ENCODE measurements at places on chromosomes 13 and 19.

DNA sequence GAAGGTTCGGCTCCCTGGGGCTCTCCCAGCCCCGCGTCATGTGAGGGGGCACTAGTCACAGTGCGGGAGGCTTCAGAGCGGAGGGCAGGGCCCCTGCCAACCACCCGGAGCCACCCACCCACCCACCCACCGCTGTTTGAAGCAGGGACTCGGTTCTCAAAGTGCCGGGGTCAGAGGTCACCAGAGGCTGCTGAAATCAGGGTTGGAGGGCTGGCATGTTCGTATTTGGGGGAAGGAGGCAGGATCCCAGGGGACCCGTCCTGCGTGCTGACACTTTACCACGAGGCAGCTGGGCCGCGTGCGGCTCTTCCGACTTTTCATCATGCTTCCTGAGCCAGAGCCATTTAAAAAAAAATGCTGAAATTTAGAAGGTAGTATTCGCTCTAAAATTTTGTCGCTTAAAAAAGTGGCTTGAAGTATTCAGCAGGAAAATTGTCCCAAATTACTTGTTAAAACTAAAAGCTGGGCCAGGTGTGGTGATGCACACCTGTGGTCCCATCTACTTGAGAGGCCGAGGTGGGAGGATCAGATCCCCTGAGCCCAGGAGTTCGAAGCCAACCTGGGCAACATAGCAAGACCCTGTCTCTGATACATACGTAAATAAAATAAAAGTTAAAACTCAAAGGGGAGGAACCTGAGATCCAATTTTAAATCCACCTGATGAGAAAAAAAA, 21.2 kb downstream of the ATP11A start:
- DNase-seq = no peak

DNA sequence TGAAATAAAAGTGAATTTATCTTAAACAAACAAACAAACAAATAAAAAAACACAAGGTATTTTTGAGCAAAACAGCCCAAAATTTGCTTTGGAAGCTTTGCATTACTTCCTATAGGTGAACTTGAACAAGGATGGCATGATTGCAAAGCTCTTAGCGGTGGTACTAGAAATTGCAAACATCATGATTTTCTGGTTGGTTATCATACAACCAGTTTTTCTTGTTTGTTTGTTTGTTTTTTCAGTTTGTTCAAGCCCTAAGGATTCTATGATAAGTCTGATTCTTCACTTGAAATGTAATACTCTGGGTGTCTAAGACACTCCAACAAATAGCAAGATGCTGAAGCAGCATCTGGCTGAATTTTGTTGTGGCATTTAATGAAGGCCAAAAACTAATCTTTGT, 15.9 kb downstream of the DCLK1 start:
- DNase-seq = no peak

DNA sequence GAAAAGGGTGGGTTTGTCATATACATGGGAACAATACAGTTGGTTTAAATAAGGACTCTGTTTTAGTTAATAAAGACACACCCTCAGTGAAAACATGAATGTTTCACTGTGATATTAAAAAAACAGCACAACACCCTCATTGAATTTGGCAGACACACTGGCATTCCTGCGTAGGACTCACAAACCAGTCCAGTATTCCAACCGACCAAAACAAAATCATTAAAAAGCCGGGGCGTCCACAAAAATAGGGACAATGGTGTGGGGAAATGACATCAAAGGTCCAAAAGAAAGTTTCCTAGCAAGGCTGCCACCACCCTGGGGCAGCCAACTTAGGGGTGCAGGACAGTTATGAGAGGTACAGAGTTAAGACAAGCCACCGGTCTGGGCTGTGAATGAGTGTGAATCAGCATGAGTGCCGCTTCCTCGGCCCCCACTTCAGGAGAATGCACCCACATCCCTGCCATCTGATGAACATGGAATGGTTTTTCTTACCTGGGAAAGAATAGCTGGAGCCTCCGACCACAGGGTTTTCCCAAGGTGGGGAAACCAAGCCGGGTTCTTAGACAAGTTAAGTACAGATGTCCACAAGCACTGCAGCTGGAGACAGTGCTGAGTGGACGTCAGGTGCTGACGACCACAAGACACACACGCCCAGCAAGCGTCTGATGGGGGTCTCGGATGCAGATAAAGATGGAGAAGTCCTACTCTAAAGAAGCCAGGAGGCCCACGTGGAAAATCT, 73.3 kb downstream of the KLF2 start:
- DNase-seq = no peak

DNA sequence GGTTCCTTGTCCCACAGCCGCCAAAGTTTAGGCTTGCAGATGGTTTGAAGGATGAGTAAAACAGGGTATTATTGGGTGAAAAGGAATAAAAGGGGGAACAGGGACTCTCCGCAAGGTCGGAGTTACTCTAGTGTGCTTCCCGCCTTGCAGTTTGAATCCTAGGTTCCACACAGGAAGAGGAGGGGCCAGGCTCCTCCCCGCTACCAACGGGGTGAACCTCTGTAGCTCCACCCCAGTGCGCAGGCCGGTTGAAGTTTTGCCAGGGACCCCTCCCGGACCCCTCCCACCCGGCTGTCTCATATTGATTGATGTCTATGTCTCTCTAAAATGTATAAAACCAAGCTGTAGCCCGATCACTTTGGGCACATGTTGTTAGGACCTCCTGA, 11.6 kb upstream of the GTF2F2 start:
- DNase-seq = no peak

DNA sequence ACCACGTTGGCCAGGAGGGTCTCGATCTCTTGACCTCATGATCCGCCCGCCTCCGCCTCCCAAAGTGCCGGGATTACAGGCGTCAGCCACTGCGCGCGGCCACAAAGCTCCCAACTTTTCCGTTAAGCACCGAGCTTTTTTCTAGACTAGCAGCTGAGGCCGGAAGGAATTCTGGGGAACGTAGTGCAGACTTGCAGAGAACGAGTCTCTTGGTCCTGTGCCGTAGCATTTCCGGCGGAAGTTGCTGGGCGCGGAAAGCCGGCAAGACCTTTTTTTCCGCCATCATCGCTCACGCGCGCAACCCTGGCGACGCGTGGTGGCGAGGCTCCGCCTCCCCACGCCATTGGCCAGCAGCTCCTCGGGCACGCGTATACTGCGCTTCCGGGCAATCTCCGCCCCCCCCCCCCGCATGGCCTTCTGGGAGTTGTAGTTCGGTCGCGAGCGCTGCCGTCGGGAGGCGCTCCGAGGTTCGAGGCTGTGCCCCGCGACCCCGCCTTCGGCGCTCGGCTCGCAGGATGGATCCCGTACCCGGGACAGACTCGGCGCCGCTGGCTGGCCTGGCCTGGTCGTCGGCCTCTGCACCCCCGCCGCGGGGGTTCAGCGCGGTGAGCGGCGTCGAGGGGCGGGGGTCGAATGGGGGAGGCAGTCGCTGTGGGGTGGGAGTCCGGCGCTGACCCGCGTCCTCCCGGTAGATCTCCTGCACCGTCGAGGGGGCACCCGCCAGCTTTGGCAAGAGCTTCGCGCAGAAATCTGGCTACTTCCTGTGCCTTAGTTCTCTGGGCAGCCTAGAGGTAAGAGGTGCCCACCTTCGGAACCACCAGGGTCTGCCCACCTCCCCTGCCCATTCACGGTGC, at the start of gene MVB12A:
MVB12A (plus strand) TSS at position 427 of the 854 bp plus-strand sequence; CDS start at position 516, 89 bp downstream.
- peak; percentile 99 for DNase-seq

DNA sequence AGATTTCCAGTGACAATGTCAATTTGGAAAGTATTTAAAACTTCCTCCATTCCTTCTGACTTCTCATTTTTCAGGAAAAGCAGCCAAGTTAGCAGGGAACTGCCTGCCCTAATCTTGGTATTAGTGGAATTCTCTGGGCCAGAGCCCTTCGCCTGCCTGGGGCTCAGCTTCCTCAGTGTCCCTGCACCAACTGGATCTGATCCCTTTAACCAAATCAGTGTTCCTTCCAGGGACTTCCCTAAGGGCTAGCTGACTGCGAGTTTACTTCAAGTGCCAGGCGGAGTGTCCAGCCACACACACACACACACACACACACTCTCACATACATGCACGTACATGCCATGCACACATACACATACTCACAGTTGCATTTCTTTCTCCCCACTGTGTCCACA, 20.0 kb downstream of the RAB20 start:
- peak; percentile 43 for DNase-seq

- DNase-seq = no peak
Observed at GRCh38 chr19:44735011-44735410, 13.5 kb upstream of the BCL3 start.

DNA sequence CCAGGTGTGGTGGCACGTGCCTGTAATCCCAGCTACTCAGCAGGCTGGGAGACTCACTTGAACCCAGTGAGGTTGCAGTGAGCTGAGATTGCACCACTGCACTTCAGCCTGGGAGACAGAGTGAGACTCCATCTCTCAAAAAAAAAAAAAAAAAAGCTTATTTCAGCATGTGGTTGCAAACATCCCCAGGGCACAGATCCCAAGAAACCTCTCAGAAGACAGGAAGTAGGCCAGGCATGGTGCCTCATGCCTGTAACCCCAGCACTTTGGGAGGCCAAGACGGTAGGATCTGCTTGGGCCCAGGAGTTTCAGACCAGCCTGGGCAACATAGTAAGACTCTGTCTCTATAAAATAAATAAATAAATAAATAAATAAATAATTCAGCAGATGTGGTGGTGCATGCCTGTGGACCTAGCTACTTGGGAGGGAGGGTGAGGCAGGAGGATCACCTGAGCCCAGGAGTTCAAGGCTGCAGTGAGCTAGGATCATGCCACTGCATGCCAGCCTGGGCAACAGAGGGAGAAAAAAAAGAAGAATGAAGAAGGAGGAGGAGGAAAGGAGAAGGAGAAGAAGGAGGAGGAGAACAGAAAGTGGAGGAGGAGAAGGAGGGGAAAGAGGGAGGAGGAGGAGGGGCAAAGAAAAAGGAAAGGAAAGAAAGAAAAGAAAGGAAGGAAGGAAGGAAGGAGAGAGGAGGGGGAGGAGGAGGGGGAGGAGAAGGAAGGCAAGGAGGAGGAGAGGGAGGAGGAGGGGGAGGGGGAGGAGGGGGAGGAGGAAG, 4.3 kb upstream of the LRRC8E start:
- no peak for DNase-seq

DNA sequence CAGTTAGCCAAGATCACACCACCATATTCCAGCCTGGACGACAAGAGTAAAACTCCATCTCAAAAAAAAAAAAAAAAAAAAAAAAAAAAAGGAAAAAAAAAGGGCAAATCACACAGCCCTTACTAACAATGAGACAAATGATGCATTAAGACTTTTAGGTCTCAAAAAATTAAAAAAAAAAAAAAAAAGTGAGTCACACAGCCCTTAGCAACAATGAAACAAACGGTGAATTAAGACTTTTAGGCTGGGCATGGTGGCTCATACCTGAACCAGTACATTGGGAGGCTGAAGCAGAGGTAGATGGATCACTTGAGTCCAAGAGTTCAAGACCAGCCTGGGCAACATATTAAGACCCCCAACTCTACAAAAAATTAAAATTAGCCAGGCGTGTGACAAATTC, 32.4 kb upstream of the EIF3G start:
- peak; percentile 2 for DNase-seq

DNA sequence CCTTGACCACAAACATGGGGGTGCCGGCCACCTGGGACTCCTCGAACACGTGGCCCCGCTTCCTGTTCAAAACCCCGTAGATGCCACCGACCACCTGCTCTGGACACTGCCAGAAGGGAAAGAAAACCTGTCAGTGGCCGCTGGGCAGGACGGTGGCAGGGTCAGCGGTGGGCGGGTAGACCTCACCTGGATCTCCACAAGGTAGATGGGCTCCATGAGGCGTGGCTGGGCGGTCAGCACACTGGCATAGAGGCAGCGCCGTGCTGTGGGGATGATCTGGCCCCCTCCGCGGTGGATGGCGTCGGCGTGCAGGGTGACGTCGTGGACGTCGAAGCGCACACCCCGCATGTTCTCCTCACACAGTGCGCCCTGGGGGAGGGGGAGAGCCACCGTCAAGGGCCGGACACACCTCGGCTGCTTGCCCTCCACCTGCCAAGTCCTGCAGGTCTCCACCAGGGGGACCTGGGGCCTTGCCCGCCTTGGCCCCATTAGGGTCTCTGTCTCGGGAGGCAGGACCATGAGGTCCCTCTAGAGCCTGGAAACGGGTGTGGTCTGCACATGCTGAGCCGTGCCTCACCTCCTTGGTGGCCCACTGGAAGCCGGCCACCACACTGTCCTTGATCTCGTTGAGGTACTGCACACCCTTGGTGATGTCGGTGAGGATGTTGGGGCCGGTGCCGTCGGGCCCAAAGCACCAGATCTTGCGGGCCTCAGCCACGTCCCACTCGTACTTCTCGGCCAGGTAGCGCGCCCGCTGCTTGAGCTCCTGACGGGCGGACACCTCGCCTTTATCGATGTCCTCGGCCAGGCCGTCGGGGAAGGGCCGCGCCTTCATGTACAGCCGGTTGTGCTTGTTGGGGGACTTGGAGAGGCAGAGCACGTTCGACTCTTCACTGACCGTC, 6.6 kb upstream of the DAPK3 start:
- DNase-seq = no peak

DNA sequence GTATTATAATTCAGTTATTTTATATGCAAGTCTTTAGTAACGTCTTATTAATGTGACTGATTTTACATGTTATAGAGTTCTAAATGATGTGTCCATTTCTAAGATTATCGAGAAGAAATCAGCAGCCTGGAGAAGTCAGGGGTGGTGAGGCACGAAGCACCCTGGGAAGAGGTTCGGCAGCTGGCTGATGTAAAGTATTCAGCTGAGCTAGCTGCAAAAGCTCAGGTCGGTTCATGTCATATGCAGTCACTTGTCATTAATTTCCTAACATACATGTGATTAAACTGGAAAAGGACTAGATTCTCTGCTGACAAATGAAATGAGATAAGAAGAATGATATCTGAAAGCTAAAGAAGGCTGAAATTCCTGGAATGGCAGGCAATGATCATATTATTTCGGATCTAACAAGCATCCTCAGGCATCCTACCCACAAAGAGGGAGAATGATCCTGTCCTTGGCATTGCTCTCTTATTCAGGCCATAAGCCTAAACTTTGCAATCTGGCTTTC, 383.0 kb upstream of the SLITRK1 start:
- DNase-seq = no peak

DNA sequence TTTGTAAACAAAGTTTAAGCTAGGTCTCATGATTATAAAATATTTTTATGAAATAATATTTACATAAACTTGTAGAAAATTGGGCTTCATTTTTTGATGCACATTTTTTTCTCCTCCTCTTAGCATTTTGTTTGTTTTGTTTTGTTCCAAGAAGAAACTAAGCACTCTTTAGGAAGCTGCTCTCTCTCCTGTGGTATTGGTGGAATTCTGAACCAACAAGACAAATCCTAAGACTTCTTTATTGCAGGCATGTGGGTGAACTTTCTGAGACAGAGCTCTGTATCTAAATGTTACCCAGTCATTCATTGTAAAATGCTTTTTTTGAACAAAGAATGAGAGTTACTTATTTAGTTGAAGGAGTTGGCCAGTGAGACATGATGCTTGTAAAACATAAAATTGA, 39.3 kb downstream of the LMO7 start:
- peak; percentile 72 for DNase-seq

DNA sequence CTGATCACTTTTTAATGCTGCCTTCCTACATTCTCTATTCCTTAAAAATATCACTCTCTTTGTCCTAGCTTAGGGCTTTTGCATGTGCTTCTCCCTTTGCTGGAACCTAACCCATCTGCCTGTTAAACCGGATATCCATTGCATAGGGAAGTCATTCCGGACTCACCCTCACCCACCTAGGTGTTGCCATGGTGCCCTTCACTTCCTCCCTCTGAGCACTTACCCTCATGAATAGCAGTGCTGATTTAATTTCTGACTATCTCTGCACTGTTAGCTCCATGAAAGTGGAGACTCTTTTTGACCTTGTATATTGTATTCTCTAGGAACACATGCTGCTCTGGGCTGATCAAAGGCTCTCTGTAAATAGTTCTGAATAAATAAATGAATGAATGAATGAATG, 401.9 kb downstream of the PCDH20 start:
- no peak for DNase-seq

- DNase-seq = no peak
Observed at GRCh38 chr13:74895042-74895796, 586.8 kb downstream of the TBC1D4 start.

- no peak for DNase-seq
Observed at GRCh38 chr19:3695986-3696659, 4.1 kb downstream of the PIP5K1C start.

All from adipocyte (in vitro differentiated cells).